ENCODE measurements at places on chromosomes 7 and 10.

DNA sequence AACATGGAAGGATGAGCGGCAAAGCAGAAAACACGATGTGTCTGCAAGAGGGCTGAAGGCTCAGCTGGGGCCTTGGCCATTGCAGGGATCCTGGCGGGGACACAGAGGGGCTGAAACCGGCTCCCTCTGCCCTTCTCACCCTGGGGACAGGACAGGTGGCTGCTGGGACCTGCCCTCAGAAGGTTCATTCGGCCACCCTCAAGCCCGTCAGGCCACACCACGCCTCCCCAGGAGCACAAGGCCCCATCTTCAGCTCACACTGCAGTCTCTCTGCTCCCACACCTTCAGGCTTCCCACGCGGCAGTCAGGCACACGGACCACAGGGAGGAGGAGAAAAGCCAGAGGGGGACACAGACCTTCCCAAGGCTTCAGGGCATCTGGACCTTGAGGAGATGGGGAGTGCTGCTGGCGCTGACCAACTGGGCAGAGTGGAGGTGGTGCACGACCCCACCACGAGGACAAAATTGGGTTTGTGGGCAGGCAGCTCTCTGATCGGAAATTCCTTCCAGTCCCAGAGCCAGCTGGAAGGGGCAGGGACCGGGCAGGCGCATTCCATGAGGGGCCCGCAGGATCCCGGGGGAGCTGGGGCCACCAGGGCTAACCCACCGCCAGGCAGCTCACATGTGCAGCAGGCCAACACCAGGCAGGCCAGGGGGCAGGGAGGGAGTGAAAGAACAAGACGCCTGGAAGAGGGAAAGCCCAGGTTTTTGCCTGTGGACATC lies 104.0 kb downstream of the MAD1L1 start:
- no peak for DNase-seq

DNA sequence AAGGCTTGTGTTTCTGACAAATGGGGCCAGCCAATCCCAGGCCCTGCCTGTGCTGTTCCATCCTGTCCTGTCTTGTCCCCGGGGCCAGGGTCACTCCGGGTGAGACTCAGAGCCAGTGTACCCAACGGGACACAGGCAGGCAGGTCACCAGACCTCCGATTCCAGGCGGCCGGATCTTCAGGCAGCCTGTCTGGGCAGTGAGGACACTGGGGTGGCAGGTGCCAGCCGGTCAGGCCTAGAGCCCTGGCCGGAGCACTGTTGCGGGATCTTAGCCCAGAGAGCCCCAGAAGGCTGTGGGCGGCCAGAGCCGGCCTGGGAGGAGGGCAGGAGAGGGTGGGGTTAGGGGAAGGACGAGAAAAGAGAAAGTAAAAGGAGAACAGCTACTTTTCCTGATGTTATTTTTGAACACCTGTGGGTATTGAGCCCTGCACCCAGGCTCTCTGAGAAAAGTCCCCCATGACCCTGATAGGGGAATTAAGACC lies 134.3 kb upstream of the TNRC18 start:
- no peak for DNase-seq

- DNase-seq: no peak
Observed at GRCh38 chr7:66697449-66698438, 42.8 kb upstream of the RABGEF1 start.

GRCh38 chr7:129752760-129753159 lies 141.2 kb downstream of the NRF1 start:
- no peak for DNase-seq

DNA sequence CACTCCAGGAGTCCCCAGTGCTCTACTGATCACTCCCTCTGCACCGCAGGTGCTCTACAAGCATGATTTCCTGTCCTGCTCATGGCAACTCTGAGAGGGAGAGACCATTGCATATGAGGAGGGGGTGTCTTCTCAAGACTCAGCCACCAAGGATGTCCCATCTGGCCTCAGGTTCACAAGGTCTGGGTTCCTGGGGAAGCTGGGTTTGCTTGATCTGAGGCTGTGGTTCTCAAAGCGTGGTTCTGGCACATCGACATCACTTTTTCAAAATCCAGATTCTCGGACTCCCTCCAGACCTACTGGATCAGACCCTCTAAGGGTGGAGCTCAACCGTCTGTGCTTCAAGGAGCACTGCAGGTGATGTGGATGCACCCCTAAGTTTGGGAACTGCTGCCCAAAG lies 247.5 kb downstream of the PLXNA4 start:
- DNase-seq: no peak

- DNase-seq: no peak
Observed at GRCh38 chr10:36738738-36739431, 386.5 kb upstream of the ANKRD30A start.

DNA sequence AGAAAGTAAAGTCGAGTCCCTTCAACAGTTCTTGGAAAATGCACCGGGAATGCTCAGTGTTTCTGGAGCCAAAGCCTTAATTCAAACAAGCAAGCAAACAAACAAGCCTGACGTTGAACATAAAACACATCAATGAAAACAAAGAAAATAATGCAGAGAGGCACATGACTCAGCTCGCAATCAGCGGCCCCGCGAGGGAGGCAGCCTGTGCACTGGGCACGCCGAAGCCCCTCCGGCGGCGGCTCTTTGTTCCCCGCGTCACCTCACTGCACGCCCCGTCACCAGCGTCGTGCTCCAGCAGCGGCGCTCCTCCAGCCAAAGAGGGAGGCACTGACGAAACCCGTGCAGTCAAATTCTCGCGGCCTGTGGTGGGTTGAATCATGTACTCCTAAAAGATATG lies 151.5 kb downstream of the DNAJB6 start:
- no peak for DNase-seq

- no peak for DNase-seq
Observed at GRCh38 chr7:92095380-92095779, 38.9 kb downstream of the CYP51A1 start.

- no peak for DNase-seq
Observed at GRCh38 chr10:62511656-62512055, 137.5 kb downstream of the ZNF365 start.

DNA sequence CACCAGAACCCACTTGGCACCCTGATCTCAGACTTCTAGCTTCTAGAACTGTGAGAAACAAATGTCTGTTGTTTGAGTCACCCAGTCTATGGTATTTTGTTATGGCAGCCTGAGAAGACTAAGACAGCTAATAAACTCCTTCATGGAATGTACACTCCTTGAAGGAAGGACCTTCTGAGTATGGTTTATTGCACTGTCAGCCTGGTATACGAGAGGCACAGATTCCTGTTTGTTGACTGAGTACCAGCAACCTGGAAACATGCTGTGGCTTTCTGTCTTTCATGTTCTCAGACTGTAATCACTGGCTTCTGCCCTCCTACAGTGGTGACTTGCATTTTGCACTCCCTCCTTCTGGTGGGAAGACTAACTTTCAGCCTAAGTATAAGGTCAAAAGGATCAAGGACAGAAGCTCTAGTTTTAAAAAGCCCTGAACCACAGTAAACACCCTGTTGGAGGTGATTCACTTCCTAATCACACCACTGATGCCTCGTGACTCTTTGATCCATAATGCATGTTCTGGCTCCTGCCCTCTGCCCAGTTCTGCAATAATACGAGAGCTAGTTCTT lies 319.0 kb upstream of the NPSR1 start:
- DNase-seq: no peak

DNA sequence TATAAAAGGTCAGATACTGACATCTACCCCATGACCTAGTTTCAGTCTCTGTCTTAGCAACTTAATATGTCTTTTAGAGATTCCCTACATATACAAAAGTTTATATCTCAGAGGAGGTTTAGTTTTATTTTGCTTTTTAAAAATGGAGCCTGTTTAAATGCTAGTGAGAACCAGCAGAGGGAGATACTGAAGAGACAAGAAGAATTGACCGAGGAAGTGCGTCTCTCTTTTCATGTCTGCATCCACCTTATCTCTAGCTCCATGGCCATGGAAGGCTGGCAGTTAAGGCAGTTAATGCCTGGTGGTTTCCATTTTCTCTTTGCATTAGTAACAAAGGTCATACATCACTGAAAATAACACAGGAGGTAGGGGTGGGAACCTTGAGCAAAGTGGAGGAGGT lies 10.7 kb downstream of the SUV39H2 start:
- no peak for DNase-seq

DNA sequence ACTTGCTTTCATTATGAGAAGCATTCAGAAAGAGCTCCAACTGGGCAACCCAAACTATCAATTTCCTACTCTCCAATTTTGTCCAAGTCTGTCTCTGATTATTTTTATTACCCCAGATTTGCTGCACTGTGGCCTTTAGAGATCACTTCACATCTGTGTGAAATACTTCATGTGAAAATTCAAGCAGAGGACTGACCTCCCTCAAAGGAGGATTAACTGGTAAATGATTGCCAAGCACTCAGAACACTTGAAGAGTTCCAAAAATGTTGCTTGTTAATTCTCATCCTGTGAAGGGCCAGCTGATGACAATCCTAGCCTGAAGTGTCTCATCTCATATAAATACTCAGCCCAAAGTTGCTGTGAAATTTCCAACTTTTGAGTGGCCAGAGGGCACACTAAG lies 182.8 kb upstream of the DGKB start:
- peak; percentile 39 for DNase-seq

- no peak for DNase-seq
Observed at GRCh38 chr7:55537458-55537990, 34.8 kb downstream of the VOPP1 start.

DNA sequence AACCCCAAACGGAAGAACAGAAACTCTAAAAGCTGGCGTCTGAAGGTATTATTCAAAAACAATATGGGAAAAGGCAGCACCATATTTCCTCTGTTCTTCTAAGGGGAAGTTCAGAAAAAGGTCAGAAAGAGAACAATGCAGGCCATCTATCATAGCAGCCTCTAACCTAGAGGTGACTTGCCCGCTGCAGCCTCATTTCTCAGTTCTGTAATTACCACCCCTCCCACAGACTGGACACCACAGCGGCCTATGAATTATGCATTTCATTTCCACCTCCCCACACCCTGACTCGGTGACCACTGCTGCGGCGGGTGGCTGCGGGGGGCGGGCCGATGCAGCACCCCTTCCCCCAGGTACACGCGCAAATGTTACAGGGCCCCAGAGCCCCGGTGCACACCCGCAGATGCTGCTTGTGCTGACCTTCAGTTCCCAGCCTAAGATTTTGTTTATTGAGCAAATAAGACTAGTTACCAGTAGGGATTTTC lies 125.5 kb downstream of the CLEC2L start:
- DNase-seq: no peak

GRCh38 chr10:14510346-14510745 lies 179.6 kb upstream of the FRMD4A start:
- DNase-seq: no peak

DNA sequence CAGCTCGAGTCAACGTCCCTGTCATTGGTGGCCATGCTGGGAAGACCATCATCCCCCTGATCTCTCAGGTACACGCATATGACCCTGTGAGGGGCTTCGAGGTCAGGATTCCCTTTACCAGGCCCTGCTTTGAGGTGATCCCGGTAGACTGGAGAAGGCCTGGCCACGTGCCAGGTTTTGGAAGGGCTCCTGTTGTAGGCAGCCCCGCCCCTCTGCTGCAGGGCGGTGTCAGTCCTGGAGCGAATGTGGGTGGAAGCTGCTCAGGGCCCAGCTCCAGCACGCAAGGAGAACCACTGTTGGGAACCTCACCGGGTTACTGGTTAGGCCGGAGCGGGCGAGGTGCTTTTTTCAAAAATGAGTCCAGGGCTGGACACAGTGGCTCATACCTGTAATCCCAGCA lies 15.6 kb downstream of the MDH2 start:
- DNase-seq: no peak

DNA sequence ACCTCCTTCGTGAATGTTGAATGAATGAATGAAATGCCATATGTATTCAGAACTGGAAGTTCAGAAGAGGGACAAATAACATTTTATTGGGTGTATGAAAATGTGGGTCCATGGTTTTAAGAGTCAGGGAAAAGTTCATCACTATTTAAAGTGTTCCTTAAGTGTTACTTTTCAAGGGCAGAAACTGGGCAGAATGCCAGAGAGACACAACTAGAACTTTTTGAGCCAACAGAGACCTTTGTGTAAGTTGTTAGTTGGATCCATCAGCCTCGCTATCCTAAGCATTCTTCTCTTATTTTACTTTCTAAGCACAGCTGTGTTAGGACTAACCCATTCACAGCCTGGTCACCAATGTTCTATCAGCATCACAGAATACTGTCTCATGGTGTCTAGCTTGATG lies 13.6 kb upstream of the TAF3 start:
- DNase-seq: no peak

DNA sequence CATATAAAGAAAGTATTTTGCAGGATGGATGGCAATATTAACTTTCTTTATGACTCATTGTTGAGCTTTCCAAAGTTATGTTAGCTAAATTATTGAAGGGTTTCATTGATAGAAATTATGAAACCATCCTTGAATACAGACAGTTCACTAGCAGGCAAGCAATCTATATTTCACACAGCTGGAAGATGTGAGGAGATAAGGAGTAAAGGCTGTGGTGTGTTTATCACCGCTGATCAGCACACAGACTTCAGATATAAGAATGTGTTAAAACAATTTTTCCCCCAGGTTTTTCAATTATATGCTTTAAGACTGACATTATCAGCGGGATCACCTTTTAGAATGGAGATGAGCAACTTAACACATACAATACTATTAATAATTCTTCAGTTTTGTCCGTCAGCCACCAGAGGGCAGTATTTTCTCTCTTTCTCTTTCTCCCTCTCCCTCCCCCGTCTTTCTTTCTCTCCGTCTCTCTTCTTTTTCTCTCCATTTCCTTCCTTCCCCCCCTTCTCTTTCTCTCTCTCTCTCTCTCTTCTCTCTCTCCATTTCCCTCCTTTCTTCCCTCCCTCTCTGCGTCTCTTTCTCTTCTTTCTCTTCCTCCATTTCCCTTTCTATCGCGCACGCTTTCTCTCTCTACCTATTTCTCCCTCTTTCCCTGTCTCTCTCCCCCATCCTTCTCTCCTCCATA lies 62.9 kb upstream of the FAM171A1 start:
- DNase-seq: peak; percentile 15

Data from skin of body (tissue), 3 donors.